ENCODE measurements at places on chromosomes 6 and 20. TPM values are rescaled to one million over a fixed set of nuclear protein-coding genes. Genes with fewer than 3 reads are reported as not detected.

TULP1 gene
- total RNA-seq = 0.15 TPM

DSP gene
- not detected for total RNA-seq

EYA4 gene
- 36.8 TPM for total RNA-seq

DUSP15 gene
- total RNA-seq = 2.5 TPM

FOXA2 gene
- total RNA-seq = 3.2 TPM

C6orf58 gene
- total RNA-seq = not detected

SNAP91 gene
- not detected for total RNA-seq

RPP40 gene
- 30.6 TPM for total RNA-seq

CLVS2 gene
- total RNA-seq = not detected

DNA sequence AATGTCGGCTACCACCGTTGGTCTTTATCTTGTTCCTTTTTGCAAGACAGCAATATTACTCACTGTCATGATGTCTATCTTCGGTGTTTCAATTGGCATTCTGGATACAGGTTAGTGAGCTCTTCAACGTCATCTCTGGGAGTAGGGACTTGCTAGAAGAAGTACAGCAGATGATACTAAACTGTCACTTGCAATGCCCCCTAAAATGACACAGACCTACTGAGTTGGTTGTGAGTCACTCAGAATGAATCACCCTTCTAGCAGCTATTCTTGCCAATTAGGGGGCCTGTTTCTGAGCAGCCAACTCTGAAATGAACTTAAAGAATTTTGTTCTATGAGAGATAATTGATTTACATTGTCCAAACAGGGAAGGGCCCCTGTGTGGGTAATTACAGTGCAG is 176.5 kb downstream of the SLC16A10 start:
- DNase-seq = no peak

DNA sequence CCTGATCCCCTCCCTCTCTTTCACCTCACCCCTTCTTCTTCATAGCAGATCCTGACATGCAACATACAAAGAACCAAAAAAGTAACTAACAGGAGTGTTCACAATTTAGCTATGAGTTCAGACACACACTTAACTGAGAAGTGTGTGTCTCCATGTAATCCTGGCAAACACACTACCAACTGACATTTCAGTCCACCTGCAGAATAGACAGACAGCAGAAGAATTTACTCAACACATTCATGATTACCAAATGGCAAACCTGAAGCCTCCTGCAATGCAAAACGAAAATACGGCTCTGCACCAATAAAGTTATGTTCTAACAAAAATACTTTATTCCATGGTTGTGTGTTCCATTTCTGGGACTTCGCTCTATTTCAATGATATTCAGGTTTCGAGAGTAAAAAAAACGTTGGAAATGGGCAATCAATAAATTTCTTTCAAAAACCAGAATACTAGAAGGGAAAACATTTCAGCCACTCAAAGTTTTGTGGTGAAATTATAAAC is 2.6 kb downstream of the BACH2 start:
- DNase-seq = no peak

DNA sequence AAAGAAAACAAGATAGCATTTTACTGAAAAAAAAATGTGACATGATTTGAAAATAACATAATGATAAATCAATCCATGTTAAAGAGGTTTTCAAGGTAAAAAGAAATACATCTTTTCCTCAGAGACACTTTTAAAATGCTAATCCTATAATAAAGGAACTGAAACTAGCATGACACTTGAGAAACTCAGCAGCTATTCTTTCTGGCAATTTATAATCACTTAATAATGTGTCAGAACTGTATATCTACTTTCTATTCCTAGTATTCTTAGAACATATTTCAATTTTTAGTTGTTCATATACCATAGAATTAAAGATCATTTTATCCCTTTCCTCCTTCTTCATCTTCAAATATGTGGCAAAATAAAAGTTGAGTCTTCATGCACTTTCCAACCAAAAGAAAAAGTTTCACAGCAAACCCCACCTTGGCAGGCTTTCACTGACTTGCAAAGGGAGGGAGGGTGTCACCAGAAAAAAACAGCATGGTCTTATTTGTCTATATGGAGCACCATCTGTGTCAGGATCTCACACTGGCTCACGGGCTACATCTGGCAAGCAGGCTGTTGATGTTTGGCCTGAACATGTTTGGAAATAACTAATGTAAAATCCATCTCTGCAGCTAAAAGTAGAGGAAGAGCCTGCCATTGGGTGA is 48.5 kb downstream of the FHL5 start:
- no peak for DNase-seq

- DNase-seq = no peak
These were observed 266.7 kb upstream of the THEMIS start for GRCh38 chr6:128167552-128167951.

- DNase-seq = peak; percentile 86
These were observed 88.0 kb downstream of the FAM217A start for GRCh38 chr6:3990692-3991491.

- DNase-seq = no peak
These were observed 15.0 kb downstream of the CCR6 start for GRCh38 chr6:167137881-167138280.

GRCh38 chr6:10962673-10963072 is 75.8 kb downstream of the SYCP2L start:
- no peak for DNase-seq

DNA sequence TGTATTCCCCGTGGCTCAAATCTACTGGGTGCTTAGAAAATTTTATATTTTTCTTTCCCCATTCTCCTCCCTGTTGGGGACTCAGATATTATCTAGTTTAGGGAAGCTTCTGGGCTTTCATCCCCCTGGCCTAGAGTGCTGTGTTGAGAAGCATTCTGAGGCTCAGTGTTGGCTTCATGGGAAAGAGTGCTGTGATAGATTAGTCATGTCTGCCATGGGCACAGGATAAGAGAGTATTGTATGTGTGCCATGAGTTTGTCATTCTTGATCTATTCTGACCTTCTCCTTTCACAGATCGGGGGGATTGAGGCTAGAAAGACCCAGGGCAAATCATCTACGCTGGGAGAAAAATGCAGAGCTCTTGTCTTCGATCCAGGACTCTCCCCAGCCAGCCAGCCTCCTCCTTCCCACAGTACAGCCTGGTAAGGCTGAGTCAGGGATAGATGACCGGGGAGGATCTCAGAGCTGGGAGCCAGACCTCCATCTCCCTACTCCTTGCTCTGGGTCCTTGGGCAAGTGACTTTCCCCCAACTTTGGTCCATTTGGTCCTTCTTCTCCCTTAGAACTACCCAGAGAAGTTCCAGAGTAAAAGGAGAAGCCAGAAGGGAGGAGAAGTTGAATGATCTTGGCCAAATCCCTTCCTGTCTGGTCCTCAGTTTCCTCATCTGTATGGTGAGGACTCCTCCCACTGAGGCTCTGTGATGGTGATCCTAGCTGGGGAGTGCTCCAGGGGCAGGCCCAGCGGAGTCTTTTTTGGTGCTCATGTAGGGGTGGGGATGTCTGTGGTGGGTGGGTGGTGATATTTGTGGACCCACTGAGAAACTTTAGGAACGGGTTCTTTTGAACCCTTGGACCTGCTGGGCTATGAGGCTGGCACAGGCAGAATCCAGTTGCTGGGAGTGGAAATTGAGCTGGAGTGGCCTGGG is 5.0 kb downstream of the SRC start:
- no peak for DNase-seq

- no peak for DNase-seq
These were observed 29.4 kb downstream of the PHACTR3 start for GRCh38 chr20:59633656-59634251.

GRCh38 chr6:92469186-92469828 is 950.1 kb downstream of the EPHA7 start:
- DNase-seq = no peak

DNA sequence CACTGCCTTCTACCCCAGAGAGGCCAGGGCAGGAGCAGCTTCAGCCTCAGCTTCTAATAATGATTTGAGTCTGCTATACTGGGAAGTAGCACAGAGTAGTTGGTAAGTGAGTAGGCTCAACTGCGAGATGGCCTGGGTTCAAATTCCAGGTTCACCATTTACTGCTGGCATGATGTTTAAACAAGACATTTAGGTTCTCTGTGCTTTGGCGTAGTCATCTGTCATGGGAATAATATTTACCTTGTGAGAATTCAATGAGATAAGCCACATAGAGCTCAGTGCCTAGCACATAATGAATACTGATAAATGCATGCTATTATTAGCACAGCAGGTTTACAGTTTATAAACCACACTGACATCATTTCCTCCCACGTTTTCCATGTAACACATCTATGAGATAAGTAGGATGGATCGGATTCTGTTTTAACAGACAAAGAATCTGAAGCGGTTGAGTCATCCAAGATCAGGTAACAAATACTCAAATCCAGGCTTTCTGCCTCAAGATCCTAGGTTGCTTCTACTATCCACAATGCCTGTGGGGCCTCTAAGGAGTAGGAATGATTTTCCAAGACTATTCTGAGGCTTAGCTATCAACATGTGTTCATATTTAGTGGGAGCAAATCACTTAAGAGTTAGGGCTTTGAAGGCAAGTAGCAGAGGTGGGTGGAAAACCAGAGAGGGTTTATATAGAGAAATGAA is 72.9 kb upstream of the DTNBP1 start:
- no peak for DNase-seq

GRCh38 chr20:43941476-43942200 is 27.0 kb downstream of the TOX2 start:
- no peak for DNase-seq

- no peak for DNase-seq
These were observed 47.2 kb downstream of the NOL4L start for GRCh38 chr20:32537657-32538525.

- no peak for DNase-seq
These were observed 19.3 kb downstream of the PREX1 start for GRCh38 chr20:48808382-48809034.

- no peak for DNase-seq
These were observed 32.6 kb downstream of the CLIC5 start for GRCh38 chr6:45983062-45983461.

DNA sequence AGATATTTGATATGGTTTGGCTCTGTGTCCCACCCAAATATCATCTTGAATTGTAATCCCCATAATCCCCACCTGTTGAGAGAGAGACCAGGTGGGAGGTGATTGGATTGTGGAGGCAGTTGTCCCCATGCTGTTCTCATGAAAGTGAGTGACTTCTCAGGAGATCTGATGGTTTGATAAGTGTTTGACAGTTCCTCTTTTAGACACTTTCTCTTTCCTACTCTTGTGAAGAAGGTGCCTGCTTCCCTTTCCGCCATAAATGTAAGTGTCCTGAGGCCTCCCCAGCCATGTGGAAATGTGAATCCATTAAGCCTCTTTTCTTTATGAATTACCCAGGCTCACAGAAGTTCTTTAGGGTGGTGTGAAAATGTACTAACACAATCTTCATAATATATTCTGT is 1404.0 kb upstream of the ADGRB3 start:
- no peak for DNase-seq

- DNase-seq = peak; percentile 79
These were observed 23.2 kb upstream of the ROS1 start for GRCh38 chr6:117448732-117449485.

GRCh38 chr6:163432300-163432699 is 17.8 kb downstream of the QKI start:
- DNase-seq = no peak

DNA sequence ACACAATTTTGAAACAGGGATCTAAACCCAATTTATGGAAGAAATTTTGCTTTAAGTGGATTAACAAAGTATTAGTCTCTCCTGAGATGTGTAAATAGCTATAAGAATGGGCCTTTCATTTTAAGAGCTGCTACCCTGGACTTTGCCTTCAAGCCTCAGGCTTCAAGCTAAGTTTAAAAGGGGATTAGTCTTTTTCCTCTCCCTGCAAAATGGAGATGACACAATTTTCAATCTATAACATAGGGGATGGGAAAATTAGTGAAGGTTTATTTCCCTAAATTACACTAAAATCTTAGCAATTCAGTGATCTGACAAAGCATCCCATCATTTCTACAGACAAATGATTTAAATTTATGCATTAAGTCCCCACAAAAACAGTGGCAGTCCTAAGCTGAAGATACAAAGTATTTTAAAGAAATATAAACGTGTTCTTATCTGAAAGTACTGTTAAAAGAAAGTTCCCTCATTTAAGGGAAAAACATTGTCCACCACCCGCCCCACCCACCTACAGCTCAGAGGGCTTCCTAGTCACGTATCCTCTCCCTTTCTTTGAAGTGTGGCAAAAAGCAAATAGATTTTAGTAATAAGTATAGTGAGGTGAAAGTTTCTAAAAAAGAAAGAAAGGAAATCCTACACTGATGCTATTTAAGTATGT is 14.5 kb downstream of the ARHGAP18 start:
- peak; percentile 32 for DNase-seq

DNA sequence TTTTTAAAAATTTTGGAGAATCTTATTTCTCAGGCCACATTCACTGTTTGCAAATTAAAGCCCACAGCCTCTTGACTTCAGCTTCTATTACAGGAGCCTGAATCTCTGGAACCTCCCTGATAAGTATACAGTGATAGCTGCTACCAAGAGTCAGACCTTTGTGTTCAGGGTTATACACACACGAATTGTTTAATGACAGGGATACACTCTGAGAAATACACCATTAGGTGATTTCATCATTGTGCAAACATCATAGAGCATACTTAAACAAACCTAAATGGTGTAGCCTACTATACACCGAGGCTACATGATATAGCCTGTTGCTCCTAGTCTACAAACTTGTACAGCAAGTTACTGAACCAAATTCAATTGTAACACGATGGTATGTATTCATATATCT is 473.9 kb downstream of the PKHD1 start:
- DNase-seq = no peak

DNA sequence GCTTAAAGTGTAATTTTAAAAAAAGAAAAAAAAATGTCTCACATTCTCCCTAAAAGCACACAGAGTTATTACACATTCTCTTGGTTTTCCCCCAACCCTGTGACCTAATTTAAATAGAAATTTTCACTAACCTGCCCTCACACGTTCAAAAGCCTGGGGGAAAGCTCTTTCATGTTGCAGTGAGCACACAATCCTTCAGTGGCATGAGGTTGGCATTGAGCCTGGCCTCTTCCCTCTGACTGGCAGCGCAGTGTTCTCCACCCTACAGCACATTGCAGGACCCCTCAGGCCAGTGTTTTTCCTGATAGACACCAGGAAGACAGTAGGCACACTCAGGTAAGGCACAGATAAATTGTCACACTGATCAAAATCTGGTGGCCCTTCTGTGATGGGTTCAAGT is 34.1 kb downstream of the TNFRSF21 start:
- DNase-seq = no peak

DNA sequence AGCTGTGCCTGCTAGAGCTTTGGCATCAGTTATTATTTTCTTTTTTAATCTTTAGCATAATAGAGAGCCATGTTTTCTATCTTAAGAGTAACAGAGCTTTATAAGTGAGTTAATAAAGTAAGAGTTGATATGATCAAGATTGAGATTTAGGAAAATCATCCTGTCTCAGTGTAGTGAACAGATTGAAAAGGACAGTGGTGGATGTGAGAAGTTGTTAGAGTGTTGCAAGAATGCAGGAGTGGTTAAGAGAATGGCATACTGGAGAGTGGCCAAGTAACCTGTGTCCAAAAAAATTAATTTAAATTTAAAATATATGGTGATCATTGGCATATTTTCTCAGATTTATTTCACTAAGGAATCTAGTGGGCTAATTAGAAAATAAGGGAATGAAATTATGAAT is 629.3 kb downstream of the GRIK2 start:
- DNase-seq = no peak

GRCh38 chr20:57498425-57499400 is 26.2 kb downstream of the CTCFL start:
- DNase-seq = peak; percentile 83

- DNase-seq = no peak
These were observed 2.8 kb upstream of the OOEP start for GRCh38 chr6:73372516-73372915.
